ENCODE measurements at places on chromosomes 11 and 22. TPM values are rescaled to one million over a fixed set of nuclear protein-coding genes. Genes with fewer than 3 reads are reported as not detected.
A peak's percentile ranks its signal among the peaks of the same experiment; 100 is the strongest.

DNA sequence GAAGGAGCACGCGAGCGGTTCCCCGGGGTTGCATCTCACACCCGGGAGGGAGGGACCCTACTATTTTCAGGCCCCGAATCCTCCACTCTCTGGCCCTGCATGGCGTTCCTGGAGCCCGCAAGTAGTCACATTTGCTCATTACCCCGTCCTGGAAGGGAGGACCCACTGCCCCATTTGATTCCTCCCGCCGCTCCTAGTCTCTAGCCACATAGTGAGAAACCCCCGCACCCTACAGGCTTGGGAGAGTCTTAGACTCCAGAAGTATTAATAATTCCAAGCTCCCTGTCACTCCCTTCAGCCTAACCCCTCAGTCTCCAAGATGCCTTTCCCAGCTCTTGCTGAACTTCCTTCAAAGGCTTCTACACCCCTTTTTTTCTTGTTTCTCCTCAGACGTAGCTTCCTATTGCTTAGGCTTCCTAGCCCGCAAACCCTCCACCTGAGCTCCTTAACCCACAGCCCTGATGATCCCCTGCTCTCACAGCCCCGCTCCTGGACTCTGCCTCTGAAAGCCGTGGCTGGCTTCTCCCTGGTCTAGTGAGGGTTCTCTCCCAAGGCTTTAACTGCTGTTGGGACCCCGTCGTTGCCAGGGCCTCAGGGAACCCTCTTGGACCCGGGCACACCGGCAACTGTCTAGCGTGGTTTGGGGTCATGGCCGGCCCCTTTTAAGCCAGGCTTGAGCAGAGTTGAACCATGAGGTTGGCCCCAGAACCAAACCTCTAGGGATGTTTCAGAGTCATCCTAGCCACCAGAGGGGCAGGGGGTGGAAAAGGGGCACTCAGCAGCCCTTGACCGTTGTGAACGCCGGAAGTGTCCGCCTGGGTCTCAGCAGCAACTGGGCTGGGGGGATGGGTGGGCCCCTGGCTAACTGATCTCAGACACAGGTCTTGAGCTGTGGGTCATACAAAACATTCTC, 862 bp downstream of the GGA1 start:
- no peak for DNase-seq

DNA sequence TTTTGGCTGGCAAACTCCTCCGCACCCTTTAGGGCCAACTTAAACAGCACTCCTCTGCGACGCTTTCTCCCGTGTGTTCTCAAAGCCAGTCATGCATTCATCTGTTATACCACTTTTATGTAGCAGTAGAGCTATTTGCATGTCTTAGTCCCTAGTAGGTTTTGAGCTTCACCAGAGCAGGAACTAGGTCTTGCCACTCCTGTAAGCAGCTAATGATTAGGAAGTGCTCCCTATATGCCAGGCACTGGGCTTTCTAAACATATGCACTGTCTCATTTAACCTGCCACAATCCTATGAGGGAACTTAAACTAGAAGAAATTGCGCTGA, 180.8 kb downstream of the DBX1 start:
- no peak for DNase-seq

DNA sequence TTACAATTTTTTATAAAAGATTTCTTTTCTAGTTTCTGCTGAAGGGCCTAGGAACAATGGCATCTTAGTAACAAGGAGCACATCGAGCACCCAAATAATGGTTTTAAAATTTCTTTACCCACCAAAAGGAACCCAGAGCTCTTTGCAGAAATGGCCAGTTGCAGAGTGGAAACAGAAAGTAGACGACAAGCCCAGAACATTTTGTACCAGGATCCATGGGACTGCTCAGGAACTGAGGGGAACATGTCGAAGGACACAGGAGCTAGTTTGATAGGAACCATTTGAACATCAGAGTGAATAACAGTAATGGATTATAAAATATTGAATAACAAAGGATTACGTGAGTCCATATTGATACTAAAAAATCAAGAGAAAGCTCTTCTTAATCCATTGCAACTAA, 17.3 kb downstream of the PANX1 start:
- DNase-seq = no peak

- DNase-seq = no peak
Observed at GRCh38 chr11:46410021-46410420, 18.4 kb upstream of the CHRM4 start.

TMEM86A gene
- 3.8 TPM for polyA plus RNA-seq

- no peak for DNase-seq
Observed at GRCh38 chr11:114399490-114400215, 658 bp downstream of the C11orf71 start.

RAB39A gene
- polyA plus RNA-seq = 0.44 TPM

GRCh38 chr22:19811811-19812771, 42.6 kb downstream of the GNB1L start:
- DNase-seq = no peak

DNA sequence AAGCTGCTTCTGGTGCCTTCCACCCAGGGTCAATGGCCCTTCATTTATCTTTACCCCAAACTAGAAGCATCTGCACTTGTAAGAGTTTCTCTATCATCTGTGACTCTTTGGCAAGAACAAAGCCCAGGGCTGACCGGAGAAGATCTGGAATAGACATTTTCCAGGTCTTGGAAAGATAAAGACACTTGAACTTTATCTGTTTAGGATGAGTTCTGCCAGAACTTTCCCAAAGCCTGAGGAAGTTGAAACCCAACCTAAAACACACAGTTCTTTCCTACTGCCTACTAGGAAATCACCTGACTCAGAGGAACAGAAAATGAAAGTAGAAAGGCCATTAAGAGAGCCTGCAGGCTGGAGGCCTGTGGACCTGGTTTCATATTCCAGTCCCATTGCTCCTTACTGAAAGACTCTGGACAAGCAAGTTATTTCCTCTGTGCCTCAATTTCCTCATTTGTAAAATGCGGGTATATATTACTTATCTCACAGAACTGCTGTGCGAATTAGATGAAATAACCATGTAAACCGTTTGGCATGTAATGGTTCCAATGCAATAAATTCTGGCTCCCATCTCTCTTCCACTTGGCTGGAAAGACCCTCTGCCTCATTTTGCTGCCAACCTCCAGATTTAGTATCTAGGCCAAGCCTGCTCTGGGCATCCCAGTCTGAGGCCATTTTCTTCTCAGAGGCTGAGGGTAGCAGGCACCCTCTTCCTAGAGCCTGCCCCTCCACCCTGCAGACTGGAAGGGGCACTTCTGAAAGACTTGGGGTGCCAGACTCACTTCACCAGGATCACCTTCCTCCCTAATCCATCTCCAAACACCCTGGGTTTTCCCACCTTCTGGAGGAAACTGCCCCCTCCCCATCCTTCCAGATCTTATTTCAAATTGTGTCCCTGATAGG, 1.2 kb downstream of the UBE2L6 start:
- DNase-seq = peak; percentile 32

ALG8 gene
- 20.6 TPM for polyA plus RNA-seq

DNA sequence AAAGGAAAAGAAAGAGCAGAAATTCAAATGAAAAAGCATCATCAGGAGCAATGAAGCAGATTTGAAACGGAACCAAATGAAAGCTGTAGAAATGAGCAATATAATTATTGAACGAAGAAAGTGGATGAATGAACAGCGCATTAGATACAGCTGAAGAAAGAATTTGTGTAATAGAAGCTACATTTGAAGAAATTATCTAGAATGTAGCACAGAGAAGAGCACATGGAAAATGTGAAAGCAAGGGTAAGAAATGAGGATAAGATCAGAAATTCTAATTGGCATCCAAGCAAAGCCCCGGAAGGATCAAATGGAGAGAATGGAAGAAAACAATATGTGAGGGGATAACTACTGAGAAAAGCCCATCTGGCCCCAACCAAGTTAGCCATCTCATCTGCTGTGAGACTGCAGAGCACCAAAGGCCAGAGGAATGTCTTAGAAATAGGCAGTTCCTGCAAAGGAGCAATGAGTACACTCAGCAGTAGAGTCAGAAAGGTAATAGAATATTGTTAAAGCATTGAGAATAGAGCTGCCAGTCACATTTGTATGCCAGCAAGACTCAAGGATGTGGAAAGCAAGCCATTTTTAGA, 51.9 kb downstream of the MED15 start:
- DNase-seq = no peak

- no peak for DNase-seq
Observed at GRCh38 chr11:70161043-70161625, 42.0 kb upstream of the FADD start.

DNA sequence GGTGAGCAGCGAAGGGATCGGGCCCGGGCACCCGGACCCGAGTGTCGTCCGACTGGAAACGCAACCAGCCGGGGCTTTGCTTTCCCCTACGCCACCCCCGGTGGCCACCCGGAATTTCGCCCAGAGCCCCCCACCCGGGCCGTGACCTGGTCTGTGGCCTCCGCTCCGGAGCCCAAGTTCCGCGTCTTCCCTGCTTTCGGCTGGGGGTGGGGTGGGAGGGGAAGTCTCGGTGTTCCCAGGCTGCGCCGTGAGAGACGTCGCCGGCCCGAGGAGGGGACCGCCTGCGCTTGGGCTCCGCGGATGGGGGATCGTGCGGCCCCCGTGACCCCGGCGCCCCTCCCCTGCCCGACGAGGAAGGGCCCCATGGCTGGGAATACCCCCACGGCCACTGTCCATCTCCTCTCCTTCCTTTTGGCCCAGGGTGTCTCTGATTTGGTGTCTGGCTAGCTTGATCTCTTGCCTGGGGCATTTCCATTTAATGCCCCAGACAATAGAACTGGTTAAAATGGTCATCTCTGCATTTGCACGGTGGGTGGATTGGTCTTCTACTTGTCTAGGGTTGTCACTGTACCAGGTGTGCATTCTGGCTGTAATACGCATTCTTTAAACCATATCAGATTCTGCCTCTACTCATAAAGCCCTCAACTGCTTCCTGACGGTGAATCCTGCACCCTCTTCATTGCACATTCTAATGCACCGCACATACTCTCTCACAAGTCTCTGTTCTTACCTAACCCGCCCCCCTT, 789 bp downstream of the SIK2 start:
- DNase-seq = no peak

- DNase-seq = no peak
Observed at GRCh38 chr11:93133488-93134109, 64.2 kb downstream of the SLC36A4 start.

DNA sequence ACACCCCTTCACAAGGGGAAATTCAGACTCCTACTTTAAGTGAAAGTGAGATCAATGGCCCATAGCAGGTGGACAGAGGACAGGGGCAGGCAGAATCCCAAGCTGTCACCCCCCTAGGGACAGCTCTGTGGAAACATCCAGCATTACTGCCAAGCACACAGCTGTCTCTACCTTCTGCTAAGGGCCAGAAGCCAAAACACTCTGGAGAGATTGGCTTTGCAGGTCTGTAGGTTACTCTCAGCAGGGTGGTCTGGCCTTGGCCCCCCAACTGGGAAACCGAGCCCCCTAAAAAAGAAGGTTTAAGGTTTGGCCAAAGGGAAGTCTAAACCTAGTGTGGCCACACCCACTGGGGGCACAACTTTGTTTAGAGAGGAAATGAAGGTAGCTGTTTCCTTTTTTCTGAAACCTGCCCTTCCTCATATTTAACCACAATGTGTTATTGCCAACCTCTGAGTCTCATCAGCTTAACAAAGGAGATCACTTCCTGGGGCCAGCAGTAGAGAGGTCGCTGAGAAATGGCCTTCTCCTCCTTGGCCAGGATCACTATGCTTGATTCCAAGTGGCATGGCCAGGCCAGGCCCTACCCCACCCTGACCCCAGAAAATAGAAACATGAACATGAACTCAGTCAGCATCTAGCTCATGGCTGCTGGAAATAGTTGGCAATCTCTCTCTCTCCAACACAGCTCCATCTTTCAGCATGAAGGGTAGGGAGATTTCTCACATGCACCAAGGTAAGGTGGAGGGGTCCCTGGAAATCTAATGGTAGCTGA, 25.9 kb upstream of the SCARF2 start:
- DNase-seq = no peak

- DNase-seq = no peak
Observed at GRCh38 chr11:16790486-16791190, 52.2 kb downstream of the C11orf58 start.

SYNGR1 gene
- 12.9 TPM for polyA plus RNA-seq

DNA sequence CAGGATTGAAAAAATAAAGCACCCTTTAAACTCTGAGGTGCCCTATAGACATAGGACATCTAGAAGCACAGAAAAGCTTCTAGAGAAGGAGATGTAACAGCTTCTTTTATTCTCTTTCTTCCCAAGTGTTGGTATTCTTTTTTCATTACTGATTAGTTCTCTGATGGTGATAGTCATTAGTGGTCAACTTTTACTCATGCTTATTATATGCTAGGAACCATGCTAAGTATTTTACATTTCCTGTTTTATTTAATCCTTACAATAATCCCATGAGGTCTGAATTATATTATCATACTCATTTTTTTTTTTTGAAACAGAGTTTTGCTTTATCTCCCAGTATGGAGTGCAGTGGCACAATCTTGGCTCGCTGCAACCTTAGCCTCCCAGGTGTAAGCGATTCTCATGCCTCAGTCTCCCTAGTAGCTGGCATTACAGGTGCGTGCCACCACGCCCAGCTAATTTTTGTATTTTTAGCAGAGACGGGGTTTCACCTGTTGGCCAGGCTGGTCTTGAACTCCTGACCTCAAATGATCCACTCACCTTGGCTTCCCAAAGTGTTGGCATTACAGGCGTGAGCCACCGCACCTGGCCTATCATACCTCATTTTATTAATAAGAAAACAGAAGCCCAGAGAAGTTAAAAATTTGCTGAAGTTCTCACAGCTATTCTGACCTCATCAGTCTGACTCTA, 3.0 kb downstream of the C11orf52 start:
- DNase-seq = no peak

GRCh38 chr11:76644591-76644990, 26.0 kb downstream of the LRRC32 start:
- DNase-seq = no peak

GRCh38 chr11:1521382-1522080, 35.0 kb upstream of the MOB2 start:
- DNase-seq = no peak

- peak; percentile 14 for DNase-seq
Observed at GRCh38 chr11:75706260-75706729, 11.3 kb upstream of the MOGAT2 start.

- no peak for DNase-seq
Observed at GRCh38 chr22:39938509-39939111, 21.6 kb upstream of the TMA7B start.

AGBL2 gene
- 0.47 TPM for polyA plus RNA-seq

- peak; percentile 29 for DNase-seq
Observed at GRCh38 chr11:30016588-30017363, at the start of gene KCNA4. TSS of gene KCNA4 (minus strand) at chr11:30017030. CDS start at chr11:30012678, 4,352 bp downstream.

DNA sequence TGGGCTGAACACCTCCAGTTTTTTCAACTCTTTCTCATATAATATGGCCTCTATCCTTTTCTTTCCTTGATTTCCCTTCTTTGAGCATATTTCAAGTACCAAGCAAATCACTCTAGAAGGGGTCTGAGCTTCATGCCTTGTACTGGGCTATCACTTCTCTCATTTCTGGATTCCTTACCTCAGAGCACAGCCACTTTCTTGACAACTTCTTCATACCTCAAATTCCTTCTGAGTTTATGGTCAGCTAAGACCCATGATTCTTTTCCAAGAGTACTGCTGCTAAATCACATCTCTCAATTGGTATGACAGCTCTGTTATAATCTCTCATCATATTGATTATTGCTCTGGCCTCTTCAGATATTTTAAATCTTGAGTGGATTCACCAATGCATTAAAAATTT, 224.8 kb upstream of the ZBED5 start:
- no peak for DNase-seq

GRCh38 chr11:16133867-16134266, 222.5 kb downstream of the SOX6 start:
- no peak for DNase-seq

Measured in forelimb muscle (tissue), 1 donor.